ENCODE measurements at places on chromosomes 2 and 18. TPM values are rescaled to one million over a fixed set of nuclear protein-coding genes. Genes with fewer than 3 reads are reported as not detected.

DNA sequence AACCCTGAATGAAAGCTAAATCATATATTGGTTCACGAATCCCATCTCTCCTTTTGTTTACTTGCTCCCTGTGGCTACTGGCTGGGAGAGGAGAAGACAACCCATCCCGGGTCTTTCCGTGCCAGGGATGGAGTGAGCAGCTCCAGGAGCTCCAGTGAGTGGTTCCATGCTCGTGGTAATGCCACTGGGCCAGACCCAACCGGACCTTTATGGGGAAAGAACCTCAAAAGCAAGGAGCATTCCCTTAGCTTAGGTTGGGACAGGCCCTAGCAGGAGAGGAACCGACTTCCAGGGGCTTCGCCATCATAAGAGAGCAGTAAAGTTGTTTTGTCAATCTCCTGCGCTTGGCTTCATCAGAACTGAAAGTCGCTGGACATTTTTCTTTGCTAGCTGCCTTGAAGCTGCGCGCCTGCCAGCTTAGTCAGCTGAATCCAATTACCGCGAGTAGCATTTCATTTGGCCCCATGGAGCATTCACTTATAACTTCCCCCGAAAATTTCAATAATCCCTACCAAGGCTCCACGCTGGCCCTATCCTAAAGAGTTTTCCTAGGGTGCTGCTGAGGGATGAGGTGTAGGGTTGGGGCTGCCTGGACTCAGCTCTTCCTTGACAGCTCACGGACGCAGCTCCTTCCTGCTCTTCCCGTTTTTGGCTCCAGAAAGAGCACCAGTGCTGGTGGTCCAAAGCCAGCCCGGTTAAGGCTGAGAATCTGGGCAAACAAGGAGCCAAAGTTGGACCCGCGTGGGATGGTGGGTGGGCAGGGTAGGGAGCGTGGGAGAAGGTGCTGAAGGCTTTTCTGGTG, 4.9 kb downstream of the HOXD3 start:
- peaks cover 19% of the 10 kb centered on the region for H3K27me3 ChIP-seq
- H3K36me3 ChIP-seq: no peaks in the 10 kb centered on the region
- no peak overlapping the region for H3K4me3 ChIP-seq
- no peak overlapping the region for H3K27ac ChIP-seq

DNA sequence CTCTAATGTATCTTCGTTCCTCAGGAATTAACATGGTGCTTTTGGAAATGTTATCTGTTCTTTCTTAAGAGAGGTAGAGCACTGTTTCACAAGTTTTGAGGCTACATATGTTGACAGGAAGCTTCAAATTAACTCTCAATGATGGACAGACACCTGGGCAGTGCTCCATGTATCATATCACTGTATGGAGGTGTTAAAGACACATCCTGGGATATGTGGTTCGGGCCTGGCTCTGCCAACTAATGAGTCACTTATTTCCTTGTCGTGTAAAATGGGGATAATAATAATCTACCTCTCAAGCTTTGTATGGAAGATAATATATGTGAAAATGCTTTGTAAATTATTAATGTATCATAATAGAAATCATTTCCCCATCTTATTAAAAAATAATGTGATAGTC, 90.2 kb downstream of the PARD3B start:
- no peaks in the 10 kb centered on the region for H3K36me3 ChIP-seq
- DNase-seq: no peak
- no peak overlapping the region for H3K4me3 ChIP-seq
- H3K4me1 ChIP-seq: no peaks in the 10 kb centered on the region

- no peak for DNase-seq
- peaks cover 35% of the 10 kb centered on the region for H3K27me3 ChIP-seq
- H3K4me3 ChIP-seq: 0 out of 2 replicates have a peak overlapping the region, but pooled peaks have one; percentile 7
These were observed 3.8 kb downstream of the DLX2 start for GRCh38 chr2:172098650-172099471.

DNA sequence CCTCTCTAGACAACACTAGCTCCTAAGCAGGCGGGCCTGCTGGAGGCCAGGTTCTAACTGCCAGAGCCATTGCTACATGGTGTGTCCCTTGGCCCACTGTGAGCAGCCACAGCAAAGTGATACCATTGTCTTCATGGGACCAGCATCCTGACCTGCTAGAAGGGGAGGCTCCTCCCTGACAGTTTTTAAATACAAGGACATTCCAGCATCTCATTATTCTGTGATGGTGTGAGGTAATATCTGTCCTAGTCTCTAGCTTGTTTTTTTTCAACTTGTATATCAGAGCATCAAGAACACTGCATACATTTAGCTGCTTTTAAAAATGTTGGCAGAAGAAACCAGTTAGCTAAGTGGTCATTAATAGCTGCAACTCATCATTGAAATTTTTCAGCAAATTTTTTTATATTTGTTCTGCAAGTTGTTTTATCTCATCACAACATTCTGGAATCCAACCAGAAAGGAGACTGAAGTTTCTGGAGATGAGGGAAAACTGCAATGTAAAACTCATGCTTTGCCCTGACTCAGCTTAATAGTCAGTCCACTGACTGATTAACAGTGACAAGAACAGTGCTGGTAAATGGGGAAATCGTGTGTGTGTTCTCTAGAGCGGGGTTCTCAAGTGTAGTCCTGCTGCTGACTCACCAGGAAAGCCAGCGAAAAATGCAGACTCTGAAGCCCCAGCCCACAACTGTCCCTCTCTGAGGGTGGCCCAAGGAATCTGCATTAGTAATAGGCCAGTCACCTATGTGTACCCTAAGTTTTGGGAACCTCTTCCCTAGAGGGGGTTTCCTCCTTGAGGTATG, 17.8 kb downstream of the MAPRE3 start:
- no peaks in the 10 kb centered on the region for H3K4me1 ChIP-seq
- H3K36me3 ChIP-seq: no peaks in the 10 kb centered on the region
- H3K27ac ChIP-seq: no peak overlapping the region
- H3K27me3 ChIP-seq: peaks cover 5% of the 10 kb centered on the region
- DNase-seq: no peak

Gene TMEM182
- polyA plus RNA-seq: 5.0 TPM

Measured in GM12878 (cell line).